ENCODE measurements at places on chromosomes 6 and 20. TPM values are rescaled to one million over a fixed set of nuclear protein-coding genes. Genes with fewer than 3 reads are reported as not detected.

SLC17A9 gene
- 0.73 TPM for total RNA-seq

WFDC5 gene
- not detected for total RNA-seq

HSPA1L gene
- total RNA-seq: 2.0 TPM

LRRC73 gene
- 1.4 TPM for total RNA-seq

EDN1 gene
- total RNA-seq: 2.2 TPM

CDH26 gene
- 1.6 TPM for total RNA-seq

BLCAP gene
- 90.2 TPM for total RNA-seq

MYCT1 gene
- total RNA-seq: 13.7 TPM

HECA gene
- total RNA-seq: 54.2 TPM

EMILIN3 gene
- 5.6 TPM for total RNA-seq

CDH4 gene
- total RNA-seq: 0.05 TPM

IRF4 gene
- 0.54 TPM for total RNA-seq

ESF1 gene
- 13.3 TPM for total RNA-seq

SUMO4 gene
- total RNA-seq: 0.22 TPM

VARS2 gene
- total RNA-seq: 17.2 TPM

FITM2 gene
- total RNA-seq: 150 TPM

FOXC1 gene
- 3.5 TPM for total RNA-seq

RBPJL gene
- not detected for total RNA-seq

NMBR gene
- total RNA-seq: not detected

DEFB132 gene
- total RNA-seq: not detected

UBR2 gene
- 32.0 TPM for total RNA-seq

VSTM2L gene
- total RNA-seq: 17.0 TPM

ADISSP gene
- 11.3 TPM for total RNA-seq

GPLD1 gene
- total RNA-seq: 1.0 TPM

CST4 gene
- total RNA-seq: not detected

TINAG gene
- 0.16 TPM for total RNA-seq

ENPP1 gene
- total RNA-seq: 2.2 TPM

STMND1 gene
- not detected for total RNA-seq

UST gene
- 3.9 TPM for total RNA-seq

FERMT1 gene
- total RNA-seq: 1.0 TPM

SLCO4A1 gene
- total RNA-seq: 12.1 TPM

DPPA5 gene
- not detected for total RNA-seq

PNPLA1 gene
- not detected for total RNA-seq

IPCEF1 gene
- 1.3 TPM for total RNA-seq

FAM50B gene
- 28.9 TPM for total RNA-seq

SOX12 gene
- 16.2 TPM for total RNA-seq

SPATS1 gene
- not detected for total RNA-seq

TMEM14C gene
- total RNA-seq: 124 TPM

DOP1A gene
- total RNA-seq: 13.0 TPM

ADGRF5 gene
- 41.1 TPM for total RNA-seq

FAM83C gene
- not detected for total RNA-seq

ATAT1 gene
- total RNA-seq: 1.7 TPM

BCL2L1 gene
- 48.7 TPM for total RNA-seq

SCGN gene
- total RNA-seq: 1.2 TPM

PROCR gene
- total RNA-seq: 9.3 TPM

C6orf132 gene
- total RNA-seq: 1.9 TPM

KHDRBS2 gene
- not detected for total RNA-seq

PLG gene
- total RNA-seq: 0.40 TPM

RTN4IP1 gene
- 20.4 TPM for total RNA-seq

EYS gene
- total RNA-seq: not detected

ERVFRD-1 gene
- 0.05 TPM for total RNA-seq

ZDHHC14 gene
- 9.4 TPM for total RNA-seq

VWA7 gene
- 9.5 TPM for total RNA-seq

MMP24 gene
- 0.13 TPM for total RNA-seq

PTPRT gene
- total RNA-seq: 0.11 TPM

IL22RA2 gene
- not detected for total RNA-seq

HCRTR2 gene
- total RNA-seq: not detected

GPX5 gene
- not detected for total RNA-seq

UBE2V1 gene
- total RNA-seq: 77.8 TPM

All from Right ventricle myocardium superior (tissue), 1 donor.